ENCODE measurements at places on chromosomes 12 and 14.

DNA sequence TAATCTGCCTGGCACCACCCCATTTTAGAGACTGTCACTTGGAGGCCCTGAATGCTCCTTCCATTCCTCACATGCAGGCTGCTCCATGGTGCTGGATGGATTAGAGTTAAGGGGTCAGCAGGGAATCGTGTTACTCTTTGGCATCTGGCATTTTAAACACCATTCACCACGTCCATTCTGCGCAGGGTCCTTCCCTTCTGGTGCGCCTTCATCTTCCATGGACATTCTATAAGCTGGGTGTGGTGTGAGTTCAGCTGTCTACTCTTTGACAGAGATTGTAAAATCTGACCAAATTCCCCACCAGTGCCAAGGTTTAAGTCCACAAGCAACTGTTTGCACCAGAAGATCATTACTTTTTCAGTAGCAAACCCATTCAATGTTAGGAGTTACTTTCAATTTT is 47.8 kb downstream of the GIT2 start:
- DNase-seq = no peak

- DNase-seq = no peak
These were observed 19.9 kb downstream of the TTC7B start for GRCh38 chr14:90796329-90796728.

GRCh38 chr12:50536831-50537537 is 32.2 kb downstream of the DIP2B start:
- no peak for DNase-seq

GRCh38 chr12:21773806-21774205 is 700 bp downstream of the KCNJ8 start:
- DNase-seq = no peak

- no peak for DNase-seq
These were observed 49.1 kb upstream of the CAND1 start for GRCh38 chr12:67220065-67220464.

- DNase-seq = no peak
These were observed 61.1 kb downstream of the NCOR2 start for GRCh38 chr12:124506145-124506831.

- DNase-seq = no peak
These were observed 240.2 kb upstream of the CLEC14A start for GRCh38 chr14:38496092-38496491.

DNA sequence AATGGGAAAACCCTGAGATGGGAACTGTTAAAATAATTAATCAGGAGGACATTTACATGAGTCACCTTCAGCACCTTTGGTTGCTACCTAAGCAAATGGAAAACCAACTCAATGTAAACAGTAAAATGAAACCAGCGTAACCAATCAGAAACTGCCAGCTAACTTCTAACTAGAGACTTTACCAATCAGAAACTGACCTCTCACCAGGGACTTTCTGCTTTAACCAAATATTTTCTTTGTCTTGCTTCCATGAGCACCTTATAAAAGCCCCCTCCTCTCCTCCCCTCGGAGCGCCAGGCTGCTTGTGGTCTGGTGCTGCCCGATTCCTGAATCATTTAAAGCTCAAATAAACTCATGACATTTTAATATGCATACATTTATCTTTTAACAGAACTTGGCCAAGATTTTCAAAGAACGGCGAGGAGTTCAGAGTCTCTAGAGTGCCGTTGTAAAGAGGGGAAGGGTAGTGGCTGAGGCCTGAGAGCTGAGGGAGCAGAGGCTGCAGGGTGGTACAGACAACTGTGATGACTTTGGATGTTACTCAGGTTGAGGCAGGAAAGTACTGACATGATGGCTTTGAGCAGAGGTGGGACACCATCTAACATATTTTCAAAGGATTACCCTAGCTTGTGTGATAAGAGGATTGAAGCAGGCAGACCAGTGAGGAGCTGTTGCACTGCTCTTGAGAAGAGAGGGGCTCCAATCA is 183.6 kb downstream of the CRADD start:
- DNase-seq = no peak

- no peak for DNase-seq
These were observed 3.0 kb downstream of the SRRM4 start for GRCh38 chr12:118984161-118984943.

GRCh38 chr12:27578689-27579372 is 54.8 kb downstream of the PPFIBP1 start:
- DNase-seq = no peak

GRCh38 chr12:133081159-133081780 is 547 bp downstream of the ZNF140 start:
- DNase-seq = no peak

GRCh38 chr12:98939350-98939749 is 294.3 kb downstream of the APAF1 start:
- no peak for DNase-seq

GRCh38 chr14:27090716-27091115 is 492.9 kb upstream of the NOVA1 start:
- DNase-seq = no peak

DNA sequence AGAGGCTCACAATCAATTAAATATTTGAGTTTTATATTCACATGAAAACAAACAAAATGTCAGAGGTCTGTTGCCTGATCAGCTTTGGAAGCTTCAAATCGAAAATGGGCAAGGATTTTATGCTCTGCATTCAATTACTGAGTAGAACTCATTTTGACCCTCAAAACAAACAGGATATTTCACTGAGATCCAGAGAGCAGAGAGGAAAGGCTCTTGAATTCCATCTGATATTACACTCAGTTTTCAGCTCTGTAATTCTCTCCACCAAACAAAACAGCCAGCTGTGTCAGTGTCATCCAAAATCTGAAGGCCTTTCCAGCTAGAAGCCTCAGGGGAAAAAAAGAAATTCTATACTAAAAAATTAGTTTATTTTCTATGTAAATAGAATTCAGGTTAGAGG is 128.6 kb upstream of the FLRT2 start:
- DNase-seq = no peak
